GM04504 (cell line): ENCODE measurements at places on chromosomes 2 and 18.

DNA sequence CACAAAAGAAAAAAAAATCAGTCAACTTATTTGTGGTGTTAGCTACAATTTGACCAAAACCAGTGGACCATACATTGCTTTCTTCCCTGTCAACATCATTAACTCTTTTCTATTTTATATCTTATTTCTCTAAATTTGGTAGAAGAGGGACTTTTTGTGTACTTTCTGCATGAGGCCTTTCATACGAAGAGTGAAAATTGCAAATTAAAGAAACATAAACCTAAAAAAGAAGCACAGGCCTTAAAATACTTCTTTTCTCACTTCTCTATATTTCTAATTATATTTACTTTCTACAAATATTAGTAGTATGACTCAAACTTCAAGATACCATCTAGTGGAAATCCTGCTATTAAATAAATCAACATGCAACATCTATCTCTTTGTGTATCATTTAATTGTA, 1073.4 kb upstream of the ZEB2 start:
- no peak for DNase-seq

- DNase-seq = no peak
These were observed 87.5 kb downstream of the TMEM131 start for GRCh38 chr2:97908208-97908676.

DNA sequence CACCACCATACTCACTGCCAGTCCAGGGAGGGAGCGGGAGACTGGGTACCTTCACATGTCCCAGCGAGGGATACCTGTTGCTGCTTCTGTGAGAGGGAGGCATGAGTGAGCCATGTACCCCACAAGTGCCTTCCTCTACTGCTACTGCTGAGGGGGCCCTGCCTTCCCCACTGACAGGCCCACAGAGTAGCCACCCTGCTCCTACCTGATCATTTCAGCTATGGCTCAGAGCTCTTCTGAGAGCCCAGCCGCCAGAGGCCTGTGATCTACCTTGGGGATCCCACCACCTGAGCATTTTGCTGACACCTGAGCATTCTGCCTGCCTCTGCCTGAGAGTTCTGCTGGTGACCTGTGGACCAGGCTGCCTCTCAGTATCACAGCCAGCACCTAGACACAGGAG, 137.6 kb downstream of the FSIP2 start:
- no peak for DNase-seq

DNA sequence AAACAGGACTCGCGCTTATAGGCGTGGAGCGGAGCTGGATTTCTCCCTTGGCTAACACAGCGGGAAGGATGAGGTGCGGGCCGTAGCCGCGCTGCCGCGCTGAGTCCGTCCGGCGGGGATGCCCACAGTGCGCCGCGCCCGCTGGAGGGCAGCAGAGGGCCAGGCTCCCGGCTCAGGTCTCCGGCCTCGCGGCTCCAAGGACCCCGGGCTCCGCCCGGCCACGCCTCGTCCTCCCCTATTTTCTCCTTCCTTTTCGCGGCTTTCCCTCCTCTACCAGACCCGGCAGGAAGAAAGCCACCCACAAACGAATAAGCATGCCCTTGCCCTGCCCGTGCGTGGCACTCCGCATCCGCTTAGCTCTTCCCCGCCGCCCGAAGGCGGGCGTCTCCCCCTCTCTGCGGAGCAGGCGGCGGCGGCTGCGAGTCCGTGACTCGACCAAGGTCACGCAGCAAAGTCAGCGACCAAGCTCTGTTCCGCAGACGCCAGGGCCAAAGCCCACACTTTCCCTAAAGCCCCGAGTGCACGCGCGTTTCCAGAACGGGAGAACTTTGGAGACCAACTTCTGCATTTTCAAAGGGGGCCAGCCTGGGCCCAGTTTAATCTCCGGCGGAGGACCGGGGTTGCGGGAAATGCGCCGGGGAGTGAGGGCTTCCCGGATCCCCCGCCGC, 48.5 kb downstream of the KCNIP3 start:
- DNase-seq = peak; percentile 74

DNA sequence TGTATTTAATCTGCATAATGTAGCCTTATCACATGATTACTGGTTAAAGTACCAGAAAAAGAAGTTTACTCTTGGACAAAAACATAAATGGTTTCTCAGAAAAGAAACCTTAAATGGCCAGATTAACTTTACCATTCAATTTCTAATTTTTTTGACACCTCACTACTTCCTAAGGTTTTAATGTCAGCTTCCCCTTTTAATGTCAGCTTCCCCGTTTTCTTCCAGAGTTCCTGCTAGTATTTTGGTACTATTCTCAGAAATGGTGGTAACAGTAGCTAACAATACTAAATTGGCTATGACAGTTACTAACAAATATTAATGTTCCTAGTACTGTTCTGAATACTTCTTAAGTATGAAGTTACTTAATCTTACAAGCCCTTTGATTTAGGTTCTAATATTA, 22.4 kb upstream of the SLC8A1 start:
- DNase-seq = no peak

DNA sequence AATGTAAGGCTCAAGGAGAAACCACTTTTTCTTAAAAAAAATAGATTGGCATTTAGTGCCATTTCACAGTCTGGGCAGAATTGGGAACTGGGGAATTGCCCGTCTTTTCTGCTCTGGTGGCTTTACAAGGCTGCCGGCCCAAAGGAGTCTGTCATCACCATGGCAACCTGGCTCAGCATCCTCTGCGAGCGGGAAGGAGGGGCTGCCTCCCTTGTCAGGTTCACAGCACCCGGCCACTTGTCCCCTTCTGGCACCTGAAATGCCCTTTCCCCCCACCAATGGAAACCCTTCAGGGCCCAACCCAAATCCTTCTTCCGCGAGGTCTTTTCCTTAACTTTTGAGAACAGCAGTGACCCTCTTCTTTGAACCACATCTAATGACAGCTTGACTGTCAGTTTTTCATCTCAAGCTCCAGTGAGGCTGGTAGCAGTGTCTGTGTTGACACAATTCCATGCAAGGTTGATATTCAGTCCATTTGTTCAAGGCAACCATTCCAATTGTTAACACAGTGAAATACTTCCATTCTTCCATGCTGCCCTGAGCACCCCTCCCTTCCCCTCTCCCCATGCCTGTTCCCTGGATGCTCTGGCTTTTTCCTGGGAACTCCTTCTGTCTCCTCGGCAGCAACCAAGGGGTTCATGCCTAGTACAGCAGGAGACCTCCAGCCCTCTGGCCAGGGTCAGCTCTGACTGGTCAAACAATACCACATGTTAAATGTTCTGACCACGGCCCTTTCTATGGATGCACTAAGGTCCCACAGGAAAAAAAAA, 79.6 kb downstream of the DNER start:
- DNase-seq = no peak

GRCh38 chr2:159249990-159250715, 36.4 kb downstream of the WDSUB1 start:
- peak; percentile 91 for DNase-seq

DNA sequence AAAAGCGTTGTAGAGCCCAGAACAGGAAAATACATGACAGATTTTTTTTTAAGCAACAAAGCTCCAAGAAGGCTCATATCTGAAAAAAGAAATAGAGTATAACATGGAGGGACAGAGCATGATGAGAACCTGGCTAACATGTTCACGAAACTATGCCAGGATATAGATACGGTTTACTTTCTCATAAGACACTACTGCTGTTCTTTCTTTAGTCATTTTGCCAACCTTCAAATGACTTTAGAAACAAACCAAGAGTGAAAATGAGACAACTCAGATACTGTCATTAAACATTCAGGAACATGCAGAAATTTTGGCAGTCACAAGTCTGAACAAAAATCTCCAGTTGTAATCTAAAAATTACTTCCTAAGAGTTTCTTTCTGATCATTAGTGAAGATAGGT, 14.3 kb downstream of the LPIN2 start:
- no peak for DNase-seq

- DNase-seq = peak; percentile 88
These were observed 209.4 kb upstream of the TRIB2 start for GRCh38 chr2:12507295-12507694.

- peak; percentile 36 for DNase-seq
These were observed 379.7 kb downstream of the PTPRM start for GRCh38 chr18:7946734-7947377.

- DNase-seq = no peak
These were observed 35.1 kb upstream of the RTN4 start for GRCh38 chr2:55085113-55086040.

GRCh38 chr2:197059477-197059876, 133.0 kb upstream of the PGAP1 start:
- DNase-seq = no peak

GRCh38 chr18:56789004-56789888, 138.1 kb downstream of the WDR7 start:
- no peak for DNase-seq

GRCh38 chr2:100980046-100980445, 22.0 kb upstream of the RPL31 start:
- DNase-seq = no peak

- no peak for DNase-seq
These were observed 103.6 kb downstream of the BABAM2 start for GRCh38 chr2:27993950-27994728.

- no peak for DNase-seq
These were observed 4.8 kb upstream of the MRPL44 start for GRCh38 chr2:223952280-223952968.
